Thoracic aorta (tissue), 2 donors: ENCODE measurements at places on chromosomes 16 and 17. TPM values are rescaled to one million over a fixed set of nuclear protein-coding genes. Genes with fewer than 3 reads are reported as not detected.

CBFA2T3 gene
- total RNA-seq, result 3.9 TPM

NTN1 gene
- 79.0 TPM for total RNA-seq

ANKRD13B gene
- 11.5 TPM for total RNA-seq

DUSP3 gene
- 130 TPM for total RNA-seq

NUPR1 gene
- total RNA-seq, result 53.5 TPM
